ENCODE measurements at places on chromosomes 7 and 10.

GRCh38 chr7:110592557-110592956 is 498.4 kb upstream of the LRRN3 start:
- H3K27ac ChIP-seq, result no peak overlapping the region
- H3K4me1 ChIP-seq, result peaks cover 16% of the 10 kb centered on the region
- no peak overlapping the region for H3K4me3 ChIP-seq
- DNase-seq, result peak; percentile 31

GRCh38 chr10:62069452-62070178 is 168.1 kb downstream of the ARID5B start:
- DNase-seq, result no peak
- peaks cover 26% of the 10 kb centered on the region for H3K4me1 ChIP-seq
- H3K27ac ChIP-seq, result no peak overlapping the region

GRCh38 chr7:110050785-110051184 is 1040.1 kb upstream of the LRRN3 start:
- no peak overlapping the region for H3K4me3 ChIP-seq
- H3K27me3 ChIP-seq, result no peaks in the 10 kb centered on the region
- no peaks in the 10 kb centered on the region for H3K36me3 ChIP-seq
- peak; percentile 12 for DNase-seq
- H3K4me1 ChIP-seq, result no peaks in the 10 kb centered on the region

- no peak for DNase-seq
- no peak overlapping the region for H3K27ac ChIP-seq
- no peak overlapping the region for H3K4me3 ChIP-seq
- peaks cover 77% of the 10 kb centered on the region for H3K36me3 ChIP-seq
- no peaks in the 10 kb centered on the region for H3K27me3 ChIP-seq
Observed at GRCh38 chr10:119439922-119440321, 102.6 kb downstream of the RGS10 start.

- H3K27ac ChIP-seq, result no peak overlapping the region
- no peaks in the 10 kb centered on the region for H3K4me1 ChIP-seq
- DNase-seq, result no peak
Observed at GRCh38 chr7:37289367-37289766, 159.3 kb downstream of the ELMO1 start.

GRCh38 chr7:41999736-42000283 is 237.2 kb downstream of the GLI3 start:
- peaks cover 9% of the 10 kb centered on the region for H3K4me1 ChIP-seq
- H3K36me3 ChIP-seq, result peaks cover 9% of the 10 kb centered on the region
- H3K4me3 ChIP-seq, result no peak overlapping the region
- H3K27me3 ChIP-seq, result no peaks in the 10 kb centered on the region

DNA sequence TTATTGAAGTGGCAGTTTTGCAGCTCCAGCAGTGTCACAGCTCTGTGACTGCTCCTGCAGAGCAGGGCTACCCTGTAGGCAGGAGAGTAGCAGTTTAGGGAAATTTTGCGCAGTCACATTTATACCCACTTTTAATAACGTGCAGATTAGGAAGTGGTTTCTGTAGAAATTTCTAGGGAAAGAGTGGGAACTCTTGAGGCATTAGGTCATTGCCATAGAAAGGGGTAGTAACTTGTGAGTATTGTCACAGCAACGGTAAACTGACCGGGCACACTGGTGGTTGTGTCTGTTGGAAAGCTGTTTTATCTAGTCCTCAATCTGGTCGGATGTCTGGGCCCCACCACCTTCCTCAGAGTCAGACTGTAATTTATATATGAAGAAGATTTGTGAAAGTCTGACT is 51.9 kb downstream of the CDC14C start:
- no peak for DNase-seq
- no peaks in the 10 kb centered on the region for H3K27me3 ChIP-seq
- no peaks in the 10 kb centered on the region for H3K4me1 ChIP-seq
- no peak overlapping the region for H3K4me3 ChIP-seq
- no peaks in the 10 kb centered on the region for H3K36me3 ChIP-seq

Data from IMR-90 (cell line).